ENCODE measurements at places on chromosomes 11 and 22.

- no peak for DNase-seq
Observed at GRCh38 chr11:43404836-43405479, 46.2 kb downstream of the TTC17 start.

DNA sequence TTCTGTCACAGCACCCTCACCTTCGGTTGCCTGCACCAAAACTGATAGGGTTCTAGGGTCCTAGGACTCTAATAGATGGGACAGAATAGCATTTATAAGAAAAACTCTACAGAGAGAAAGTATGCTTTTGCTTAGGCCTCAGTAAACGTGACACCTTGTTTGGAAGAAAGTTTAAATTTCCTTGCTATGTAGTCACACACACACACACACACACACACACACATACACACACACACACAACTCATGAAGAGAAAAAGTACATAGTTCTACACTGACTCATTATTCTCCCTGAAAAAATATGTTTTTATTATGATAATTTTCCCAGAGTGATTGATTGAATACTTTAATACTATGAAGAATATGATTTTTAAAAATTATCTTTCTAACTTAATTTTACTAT, 220.8 kb upstream of the SNX19 start:
- peak; percentile 82 for DNase-seq

DNA sequence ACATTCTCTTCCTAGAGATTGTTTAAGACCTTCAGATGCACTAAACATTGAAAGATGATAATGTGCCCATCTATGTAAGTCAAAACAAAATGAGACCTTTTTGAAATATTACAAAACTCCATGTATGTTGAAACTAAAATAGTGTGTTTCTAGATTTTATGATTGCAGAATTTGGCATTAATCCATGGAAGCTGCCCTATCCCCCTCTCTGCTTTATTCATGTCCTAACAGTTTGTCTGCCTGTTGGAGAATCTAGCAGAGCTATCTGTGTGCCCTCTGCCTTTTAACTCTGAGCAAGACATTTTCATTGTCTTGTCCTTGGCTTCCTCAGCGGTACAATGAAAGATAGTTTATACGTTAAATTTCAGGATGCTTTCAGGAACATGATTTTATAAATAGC, 105.5 kb downstream of the FAT3 start:
- DNase-seq, result no peak

- no peak for DNase-seq
Observed at GRCh38 chr11:69218946-69219720, 63.4 kb downstream of the SMIM38 start.

GRCh38 chr11:32432565-32432964, 2.8 kb downstream of the WT1 start:
- DNase-seq, result no peak

- DNase-seq, result no peak
Observed at GRCh38 chr11:17579451-17579850, 32.4 kb downstream of the OTOG start.

- DNase-seq, result no peak
Observed at GRCh38 chr11:16812274-16812673, 73.8 kb downstream of the C11orf58 start.

GRCh38 chr11:9815486-9816136, 151.7 kb downstream of the SWAP70 start:
- DNase-seq, result peak; percentile 74

GRCh38 chr11:83219095-83219494, 25.6 kb downstream of the ANKRD42 start:
- no peak for DNase-seq

- peak; percentile 59 for DNase-seq
Observed at GRCh38 chr22:24400726-24401596, 26.4 kb upstream of the ADORA2A start.

GRCh38 chr11:60951606-60951903, 421 bp downstream of the SLC15A3 start:
- DNase-seq, result peak; percentile 9

GRCh38 chr11:118930094-118930712, 4.5 kb upstream of the BCL9L start:
- DNase-seq, result peak; percentile 71

GRCh38 chr11:102320188-102320587, 2.9 kb downstream of the BIRC3 start:
- no peak for DNase-seq

- DNase-seq, result no peak
Observed at GRCh38 chr11:63762654-63763495, 5.7 kb downstream of the ZFTA start.

- no peak for DNase-seq
Observed at GRCh38 chr22:44087089-44087430, 63.0 kb downstream of the PARVB start.

GRCh38 chr11:132540581-132540980, 991.7 kb downstream of the OPCML start:
- peak; percentile 42 for DNase-seq

GRCh38 chr11:33716243-33716642, 15.6 kb upstream of the C11orf91 start:
- DNase-seq, result peak; percentile 44

DNA sequence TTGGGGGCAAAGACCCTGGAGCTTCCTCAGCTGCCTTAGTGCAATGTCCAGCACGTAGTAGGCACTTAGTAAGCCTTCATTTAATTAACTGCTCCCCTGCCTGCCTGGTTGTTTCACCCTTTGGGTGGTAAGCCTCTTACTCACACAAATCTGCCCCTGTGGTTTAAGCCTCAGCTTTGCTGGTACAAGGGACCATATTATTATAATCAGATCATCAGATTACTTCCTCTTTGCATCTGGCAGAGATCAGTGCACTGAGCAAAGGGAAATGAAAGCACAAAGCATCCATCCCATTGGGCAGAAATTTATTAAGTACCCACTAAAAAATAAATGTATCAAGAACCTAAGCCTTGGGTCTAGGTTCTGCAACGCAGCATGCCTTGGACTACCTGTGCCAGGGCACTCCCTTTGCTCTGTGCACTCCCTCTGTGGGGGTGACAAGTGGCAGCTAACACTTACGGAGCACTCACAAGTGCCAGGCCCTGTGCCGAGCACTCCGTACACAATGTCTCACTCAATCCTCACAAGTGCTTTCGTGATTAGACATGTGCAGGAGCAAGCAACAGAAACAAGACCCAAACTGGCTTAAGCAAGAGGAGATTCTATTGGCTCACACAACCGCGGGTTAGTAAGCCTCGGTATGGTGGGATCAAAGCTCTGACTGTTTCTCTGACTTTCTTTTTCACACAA, 34.9 kb upstream of the DAGLA start:
- DNase-seq, result no peak

- DNase-seq, result no peak
Observed at GRCh38 chr11:122705396-122705795, 49.9 kb downstream of the UBASH3B start.

- no peak for DNase-seq
Observed at GRCh38 chr22:31436132-31436531, 36.7 kb downstream of the DRG1 start.

GRCh38 chr11:56782167-56782847, 33.8 kb upstream of the OR9G4 start:
- DNase-seq, result no peak

GRCh38 chr11:120964857-120965256, 59.0 kb upstream of the TBCEL start:
- DNase-seq, result peak; percentile 25

DNA sequence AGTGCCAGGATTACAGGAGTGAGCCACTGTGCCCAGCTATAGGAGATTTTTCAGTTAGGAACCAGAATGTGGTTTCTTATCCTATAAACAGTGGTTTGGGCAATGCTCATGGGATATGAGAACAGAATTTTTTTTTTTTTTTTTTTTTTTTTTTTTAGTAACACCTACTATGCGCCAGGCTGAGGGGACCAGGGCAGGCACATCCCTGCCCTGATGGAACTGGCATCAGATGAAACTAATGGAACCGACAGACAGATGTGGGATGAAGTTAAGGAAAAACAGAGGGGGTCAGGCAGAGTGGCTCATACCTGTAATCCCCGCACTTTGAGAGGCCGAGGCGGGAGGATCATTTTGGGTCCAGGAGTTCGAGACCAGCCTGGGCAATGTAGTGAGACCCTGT, 4.9 kb downstream of the SEC14L4 start:
- DNase-seq, result no peak

- peak; percentile 95 for DNase-seq
Observed at GRCh38 chr11:61378713-61379313, 13.6 kb upstream of the TMEM216 start.

DNA sequence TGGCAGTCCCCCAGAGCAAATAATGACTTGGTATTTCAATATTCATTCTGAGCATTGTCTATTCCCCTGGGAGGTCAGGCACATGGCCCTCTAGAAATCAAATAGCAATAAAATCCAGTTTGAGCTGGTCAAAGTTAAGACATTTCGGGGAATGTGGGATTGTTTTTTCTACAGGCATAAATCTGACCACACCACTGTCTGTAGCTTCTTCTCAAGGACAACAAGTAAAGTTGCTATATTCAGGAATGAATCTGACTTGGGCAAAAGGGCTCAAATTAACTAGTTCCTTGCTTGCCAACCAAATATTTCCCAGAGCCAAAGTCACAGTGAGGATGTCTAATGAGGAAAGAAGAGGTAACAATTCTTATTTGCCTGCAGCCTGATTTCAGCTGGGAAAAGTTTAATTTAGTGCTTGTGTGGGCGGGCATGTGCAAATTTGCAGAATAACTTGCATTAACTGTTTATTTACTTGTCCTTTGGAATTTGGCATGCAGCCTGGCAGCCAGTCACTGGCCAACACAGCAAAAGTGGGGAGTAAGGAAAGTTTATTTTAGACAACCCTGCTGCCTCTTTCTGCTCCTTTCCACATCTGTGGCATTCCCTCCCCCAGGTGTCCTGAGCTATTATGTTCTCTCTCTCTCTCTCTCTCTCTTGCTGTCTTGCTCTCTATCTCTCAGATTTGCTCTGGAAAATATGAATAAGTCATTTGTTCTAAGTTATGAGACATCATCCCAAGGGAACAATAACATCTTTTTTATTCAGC, 51.2 kb upstream of the ARHGAP20 start:
- peak; percentile 77 for DNase-seq

GRCh38 chr11:11467312-11467711, 114.3 kb upstream of the CSNK2A3 start:
- DNase-seq, result no peak

GRCh38 chr11:93849751-93850593, 446 bp downstream of the VSTM5 start:
- DNase-seq, result peak; percentile 33

- DNase-seq, result no peak
Observed at GRCh38 chr11:78532991-78533390, 41.7 kb downstream of the NARS2 start.

DNA sequence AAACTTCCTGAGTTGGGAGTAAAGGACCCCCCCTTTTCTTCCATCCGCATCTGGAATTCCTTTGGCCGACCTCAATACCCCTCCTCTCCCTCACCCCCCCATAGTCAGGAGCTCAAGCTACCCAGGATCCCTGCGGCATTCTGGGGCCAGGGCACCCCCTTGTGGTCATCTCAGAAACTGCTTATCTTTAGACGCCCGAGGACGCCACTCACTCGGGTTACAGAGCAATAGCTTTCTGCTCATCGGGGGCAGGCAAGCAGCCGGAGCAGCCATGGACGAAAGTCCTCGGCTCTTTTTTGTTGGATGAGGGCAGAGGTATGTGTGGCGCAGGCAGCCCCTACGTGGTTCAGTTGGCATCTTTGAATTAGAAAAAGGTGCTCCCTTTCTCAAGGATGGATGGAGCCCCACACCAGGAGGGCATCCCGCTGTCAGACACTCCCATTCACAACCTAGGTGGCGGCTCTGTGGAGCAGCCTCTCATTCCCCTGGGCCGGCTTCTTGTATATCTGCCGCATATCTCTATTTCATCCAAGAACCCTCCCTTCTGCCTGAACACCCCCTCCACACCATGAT, 2.3 kb downstream of the C1QTNF5 start:
- peak; percentile 82 for DNase-seq

DNA sequence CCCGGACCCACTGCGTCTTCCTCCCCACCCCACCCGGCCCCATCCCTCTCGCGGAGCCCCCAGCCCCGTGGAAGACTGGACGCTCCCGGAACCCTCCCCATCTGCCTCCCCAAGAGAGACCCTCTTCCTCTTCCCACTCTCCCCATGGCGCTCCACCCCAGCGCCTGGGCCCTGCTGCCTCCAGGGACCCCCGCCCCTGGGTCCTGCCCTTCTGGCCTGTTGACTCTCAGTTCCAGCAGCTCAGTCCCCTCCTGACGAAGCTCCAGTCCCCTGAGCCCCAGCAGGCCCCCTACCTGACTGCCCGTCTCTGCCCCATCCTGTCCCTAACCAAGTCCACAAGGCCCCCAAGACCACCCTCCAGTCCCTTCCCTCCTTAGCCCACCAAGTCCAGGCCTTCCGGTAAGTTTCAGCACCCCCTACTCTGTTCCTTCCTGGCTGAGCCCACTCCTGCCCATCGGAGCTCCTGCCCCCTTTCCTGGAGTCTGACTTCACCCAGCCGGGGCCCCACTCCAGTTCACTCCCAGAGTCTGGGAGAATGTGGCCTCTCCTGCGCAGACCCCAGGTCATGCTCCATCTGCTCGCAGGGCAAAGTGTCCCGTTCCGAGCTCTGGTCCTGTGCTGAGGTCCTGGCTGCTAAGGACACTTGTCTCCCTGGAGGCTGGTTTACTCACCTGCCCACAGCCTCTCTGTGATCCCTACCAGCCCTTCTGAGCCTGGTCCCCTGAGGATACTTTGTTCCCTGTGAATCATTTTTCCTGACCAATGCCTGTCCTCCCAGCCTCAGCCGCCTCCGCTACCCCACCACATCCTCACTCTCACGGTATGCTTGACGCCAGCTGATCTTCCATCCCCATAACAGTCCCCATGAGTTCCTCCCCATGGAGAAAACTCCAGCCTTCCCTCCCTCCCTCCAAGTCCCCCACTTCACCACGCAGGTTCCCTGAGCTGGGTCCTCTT, 722 bp downstream of the IFITM10 start:
- peak; percentile 93 for DNase-seq

GRCh38 chr11:32772731-32773130, 21.7 kb downstream of the CCDC73 start:
- no peak for DNase-seq

Data from fibroblast of skin of back (primary cell).